ENCODE measurements at places on chromosomes 7 and 10. TPM values are rescaled to one million over a fixed set of nuclear protein-coding genes. Genes with fewer than 3 reads are reported as not detected.

DNA sequence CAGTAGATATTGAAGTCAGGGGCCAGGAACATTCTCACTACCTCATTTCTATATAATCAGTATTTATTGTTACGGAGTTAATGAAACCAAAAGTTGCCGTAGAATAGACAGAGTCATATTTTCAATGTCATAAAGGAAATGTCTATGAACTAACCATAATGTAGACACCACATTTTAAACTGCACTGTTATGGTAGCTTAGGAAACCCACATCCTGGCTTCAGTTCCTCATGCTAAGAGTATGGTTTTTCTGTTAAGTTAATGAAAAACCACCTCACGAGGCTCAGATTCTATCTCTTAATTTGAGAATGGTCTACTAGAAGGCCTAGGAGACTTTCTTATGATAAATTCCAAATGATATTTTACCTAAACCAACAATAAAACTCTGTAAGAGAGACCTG lies 166.5 kb downstream of the TMEM26 start:
- no peak overlapping the region for H3K27ac ChIP-seq
- no peaks in the 10 kb centered on the region for H3K4me1 ChIP-seq
- no peaks in the 10 kb centered on the region for H3K36me3 ChIP-seq
- no peak for DNase-seq
- no peaks in the 10 kb centered on the region for H3K27me3 ChIP-seq
- H3K4me3 ChIP-seq, result no peak overlapping the region

GRCh38 chr7:135828604-135829003 lies 80.0 kb upstream of the FAM180A start:
- H3K27me3 ChIP-seq, result no peaks in the 10 kb centered on the region
- DNase-seq, result no peak
- no peak overlapping the region for H3K4me3 ChIP-seq
- no peak overlapping the region for H3K27ac ChIP-seq
- no peaks in the 10 kb centered on the region for H3K36me3 ChIP-seq

GRCh38 chr7:21767300-21767900 lies 178.3 kb downstream of the CDCA7L start:
- no peak overlapping the region for H3K27ac ChIP-seq
- H3K4me3 ChIP-seq, result no peak overlapping the region
- peak; percentile 18 for DNase-seq
- H3K4me1 ChIP-seq, result no peaks in the 10 kb centered on the region
- H3K36me3 ChIP-seq, result no peaks in the 10 kb centered on the region
- no peaks in the 10 kb centered on the region for H3K27me3 ChIP-seq

- H3K36me3 ChIP-seq, result no peaks in the 10 kb centered on the region
- peak; percentile 39 for DNase-seq
- H3K27ac ChIP-seq, result no peak overlapping the region
- H3K4me3 ChIP-seq, result no peak overlapping the region
Observed at GRCh38 chr7:130272381-130273080, 5.9 kb downstream of the CPA2 start.

DNA sequence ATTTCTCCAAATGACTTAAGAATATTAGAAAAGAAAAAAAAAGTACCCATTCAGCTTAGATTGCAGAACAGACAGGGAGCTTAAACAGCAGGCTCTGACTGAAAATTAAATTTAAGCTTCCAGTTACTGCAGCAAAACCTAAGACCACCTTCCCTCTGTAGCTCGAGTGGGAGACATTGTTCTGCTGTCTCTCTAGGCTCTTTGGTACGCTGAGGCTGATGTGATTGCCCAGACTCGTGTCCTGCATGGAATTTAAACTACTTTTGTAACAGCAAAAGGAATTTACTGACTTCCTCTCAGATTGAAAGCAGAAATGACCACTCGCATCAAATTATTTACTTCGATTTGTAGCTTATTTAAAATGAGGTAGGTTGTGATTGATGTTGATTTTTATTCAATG lies 124.6 kb downstream of the LRRTM3 start:
- no peaks in the 10 kb centered on the region for H3K27me3 ChIP-seq
- DNase-seq, result no peak
- no peak overlapping the region for H3K4me3 ChIP-seq
- H3K36me3 ChIP-seq, result no peaks in the 10 kb centered on the region
- no peak overlapping the region for H3K27ac ChIP-seq

The MET gene
- 70.0 TPM for total RNA-seq

The OR2A42 gene
- not detected for total RNA-seq

The TMEM130 gene
- 0.81 TPM for total RNA-seq

GRCh38 chr10:112951359-112952281 lies 1.6 kb downstream of the TCF7L2 start:
- peaks cover 9% of the 10 kb centered on the region for H3K27me3 ChIP-seq
- H3K4me3 ChIP-seq, result peak overlapping the region; percentile 85
- no peaks in the 10 kb centered on the region for H3K36me3 ChIP-seq
- H3K27ac ChIP-seq, result peak overlapping the region; percentile 96

The TRPV5 gene
- total RNA-seq, result not detected

DNA sequence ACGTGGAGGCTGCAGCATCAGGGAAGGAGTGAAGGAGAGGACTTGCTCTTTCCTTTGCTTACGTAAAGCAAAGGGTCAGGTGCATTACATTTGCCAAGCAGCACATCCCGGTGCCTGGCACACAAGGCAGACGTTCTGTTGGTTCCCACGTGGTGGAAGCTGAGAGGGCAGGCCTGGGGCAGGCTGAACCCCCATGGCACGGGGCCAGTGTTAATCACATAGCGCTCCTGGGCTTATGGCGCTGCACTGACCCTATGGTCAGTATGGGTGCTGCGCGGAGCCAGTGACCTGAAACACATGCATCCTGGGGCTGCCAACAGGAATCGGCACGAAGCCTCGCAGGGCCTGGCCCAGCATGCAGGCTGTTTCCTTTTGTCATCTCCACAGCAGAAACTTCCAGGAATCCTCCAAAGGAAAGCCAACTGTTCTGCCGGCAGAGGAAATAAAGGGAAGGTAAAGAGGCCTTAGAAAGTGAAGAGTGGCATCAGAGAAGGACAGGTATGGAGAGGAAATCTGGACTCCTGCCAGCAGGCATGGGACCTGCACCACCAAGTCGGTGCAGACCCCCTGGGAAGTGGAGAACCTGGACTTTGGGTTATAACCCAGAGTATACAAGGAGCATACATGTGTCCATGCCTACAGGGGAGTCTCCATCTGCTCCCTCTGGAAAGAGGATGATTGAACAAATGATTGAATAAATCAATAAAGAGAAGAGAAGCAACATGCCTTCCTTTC lies 560.2 kb downstream of the TCERG1L start:
- no peaks in the 10 kb centered on the region for H3K4me1 ChIP-seq
- no peak for DNase-seq
- no peaks in the 10 kb centered on the region for H3K36me3 ChIP-seq
- peaks cover 4% of the 10 kb centered on the region for H3K27me3 ChIP-seq

DNA sequence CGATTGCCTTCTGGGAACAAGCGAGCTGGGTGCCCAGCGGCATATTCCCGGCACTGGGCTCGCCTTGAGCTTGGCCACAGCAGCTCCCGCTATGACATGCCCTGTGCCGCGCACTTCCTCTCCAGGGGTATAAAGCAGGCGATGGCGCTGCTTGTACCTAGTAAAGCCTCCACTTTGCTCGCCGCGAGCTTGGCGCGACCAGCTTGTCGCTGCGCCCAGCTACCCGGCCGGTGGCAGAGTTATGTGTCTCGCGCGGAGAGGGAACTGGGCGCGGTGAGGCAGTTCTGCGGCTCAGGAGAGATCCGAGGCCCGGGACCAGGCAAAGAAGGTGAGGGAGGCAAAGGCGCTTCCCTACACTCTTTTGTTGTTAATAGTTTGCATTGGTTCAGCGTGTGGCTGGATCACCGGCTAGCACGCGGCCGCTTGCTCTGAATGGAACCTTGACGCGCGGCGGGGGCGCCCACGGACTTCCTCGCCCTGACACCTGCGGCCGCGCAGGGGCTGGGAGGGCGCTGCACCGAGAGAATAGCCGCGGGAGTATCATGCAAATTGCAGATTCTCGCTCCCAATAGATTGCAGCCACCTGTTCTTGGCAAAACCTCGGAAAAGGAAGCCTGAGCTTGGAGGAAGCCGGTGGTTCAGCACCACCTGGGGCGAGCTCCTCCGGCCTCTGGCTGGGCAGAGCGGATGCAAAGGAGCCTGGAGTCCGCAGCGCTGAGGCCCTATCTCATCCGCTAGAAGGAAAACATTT lies 3.0 kb upstream of the BUB3 start:
- no peak overlapping the region for H3K27ac ChIP-seq
- no peaks in the 10 kb centered on the region for H3K36me3 ChIP-seq
- H3K27me3 ChIP-seq, result peaks cover 71% of the 10 kb centered on the region
- no peak for DNase-seq
- H3K4me3 ChIP-seq, result peak overlapping the region; percentile 10
- H3K4me1 ChIP-seq, result peaks cover 26% of the 10 kb centered on the region

- no peak overlapping the region for H3K4me3 ChIP-seq
- no peak for DNase-seq
- H3K4me1 ChIP-seq, result peaks cover 80% of the 10 kb centered on the region
- peak overlapping the region; percentile 83 for H3K27ac ChIP-seq
- no peaks in the 10 kb centered on the region for H3K27me3 ChIP-seq
Observed at GRCh38 chr10:127920306-127921074, 13.6 kb downstream of the PTPRE start.

DNA sequence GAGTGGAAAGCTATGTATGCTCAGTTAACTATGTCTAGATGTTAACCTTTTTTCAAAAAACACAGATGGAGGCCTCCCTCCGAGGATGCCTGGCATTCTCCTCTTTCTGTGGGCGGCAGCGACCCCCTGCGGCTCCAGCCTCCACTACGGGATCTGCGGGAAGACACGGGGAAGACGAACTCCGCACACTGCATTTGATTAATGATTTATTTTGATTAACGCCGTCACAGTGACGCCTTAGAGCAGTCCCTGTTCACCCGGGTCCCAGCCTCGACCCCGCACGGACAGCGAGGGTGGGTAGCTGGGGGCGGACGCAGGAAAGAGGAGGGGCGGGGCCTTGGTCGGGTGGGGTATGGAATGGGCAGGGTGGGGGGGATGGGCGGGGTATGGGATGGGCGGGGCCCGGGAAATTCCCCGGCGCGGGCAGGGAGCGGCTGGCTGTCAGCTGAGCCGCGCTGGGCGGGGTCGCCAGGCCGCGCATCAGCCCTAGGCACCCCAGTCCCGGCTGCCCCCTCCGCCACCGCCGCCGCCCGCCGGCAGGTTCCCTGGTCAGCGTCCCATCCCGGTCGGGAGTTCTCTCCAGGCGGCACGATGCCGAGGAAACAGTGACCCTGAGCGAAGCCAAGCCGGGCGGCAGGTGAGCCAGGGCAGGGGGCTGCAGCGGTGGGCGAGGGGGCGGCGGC lies at the start of gene OPTN:
OPTN (plus strand) TSS at position 498 of the 683 bp plus-strand sequence. CDS start 8,960 bp downstream, outside the sequence.
- no peaks in the 10 kb centered on the region for H3K36me3 ChIP-seq
- peak within 1 kb of the TSS; percentile 96 for H3K4me3 ChIP-seq
- peaks cover 8% of the 10 kb centered on the region for H3K4me1 ChIP-seq
- DNase-seq, result peak; percentile 91
- H3K27ac ChIP-seq, result peak within 1 kb of the TSS; percentile 92

GRCh38 chr10:22363305-22363704 lies 18.0 kb downstream of the SPAG6 start:
- H3K27me3 ChIP-seq, result peaks cover 12% of the 10 kb centered on the region
- DNase-seq, result no peak
- no peak overlapping the region for H3K27ac ChIP-seq
- no peaks in the 10 kb centered on the region for H3K4me1 ChIP-seq
- H3K36me3 ChIP-seq, result no peaks in the 10 kb centered on the region
- H3K4me3 ChIP-seq, result no peak overlapping the region

- H3K36me3 ChIP-seq, result no peaks in the 10 kb centered on the region
Observed at GRCh38 chr7:94394437-94395140, at the start of gene COL1A2. COL1A2 (plus strand) TSS chr7:94394895; CDS start chr7:94395032, 137 bp downstream.

The ACADSB gene
- 61.8 TPM for total RNA-seq

DNA sequence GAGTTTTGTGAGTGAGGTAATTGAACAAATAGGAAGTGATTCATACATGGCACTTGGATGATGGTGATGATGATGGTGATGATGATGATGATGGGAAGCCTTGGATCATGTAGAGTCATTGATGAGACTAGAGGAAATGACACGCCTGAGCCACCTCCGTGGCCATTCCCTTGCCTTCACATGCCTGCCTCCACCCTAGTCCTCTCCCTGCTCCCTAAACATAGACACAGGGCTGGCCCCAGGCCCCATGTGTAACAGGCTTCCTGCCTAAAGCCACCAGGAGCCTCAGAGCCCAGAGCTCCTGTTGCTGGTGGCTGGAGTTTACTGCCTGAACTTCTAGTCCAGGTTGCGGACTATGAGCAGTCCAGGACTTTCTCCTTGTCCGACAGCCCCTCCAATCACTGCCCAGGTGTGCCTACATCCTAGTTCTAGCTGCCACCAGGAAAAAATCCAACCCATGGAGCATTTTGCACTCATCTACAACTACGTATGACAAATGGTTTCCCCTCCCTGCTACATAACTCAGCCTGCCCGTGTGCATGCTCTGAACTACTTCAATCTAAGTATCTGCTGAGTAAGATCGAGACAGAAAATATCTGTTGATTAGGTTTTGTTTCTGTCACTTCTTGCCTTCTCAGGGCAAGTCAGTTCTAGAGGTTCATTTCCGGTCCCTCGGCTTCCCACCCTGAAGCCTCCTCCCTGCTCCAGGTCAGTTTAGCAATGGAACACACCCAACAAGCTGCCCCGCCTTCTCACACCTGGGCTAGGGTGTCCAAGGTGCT lies 35.5 kb upstream of the KDM7A start:
- H3K36me3 ChIP-seq, result no peaks in the 10 kb centered on the region
- no peak overlapping the region for H3K4me3 ChIP-seq
- peaks cover 5% of the 10 kb centered on the region for H3K4me1 ChIP-seq
- H3K27ac ChIP-seq, result no peak overlapping the region
- DNase-seq, result no peak
- H3K27me3 ChIP-seq, result no peaks in the 10 kb centered on the region

The SSC4D gene
- 1.8 TPM for total RNA-seq

GRCh38 chr7:155856656-155857055 lies 44.4 kb upstream of the SHH start:
- DNase-seq, result no peak
- H3K4me3 ChIP-seq, result no peak overlapping the region
- H3K4me1 ChIP-seq, result peaks cover 3% of the 10 kb centered on the region
- no peak overlapping the region for H3K27ac ChIP-seq
- H3K36me3 ChIP-seq, result no peaks in the 10 kb centered on the region

The NODAL gene
- not detected for total RNA-seq

The ARMC3 gene
- total RNA-seq, result not detected

Data from left lung (tissue), 14 donors.